GOT3 (cell line): ENCODE measurements at places on chromosomes 1 and 21.

GRCh38 chr21:42695697-42696380 is 42.4 kb downstream of the PDE9A start:
- no peak for DNase-seq

DNA sequence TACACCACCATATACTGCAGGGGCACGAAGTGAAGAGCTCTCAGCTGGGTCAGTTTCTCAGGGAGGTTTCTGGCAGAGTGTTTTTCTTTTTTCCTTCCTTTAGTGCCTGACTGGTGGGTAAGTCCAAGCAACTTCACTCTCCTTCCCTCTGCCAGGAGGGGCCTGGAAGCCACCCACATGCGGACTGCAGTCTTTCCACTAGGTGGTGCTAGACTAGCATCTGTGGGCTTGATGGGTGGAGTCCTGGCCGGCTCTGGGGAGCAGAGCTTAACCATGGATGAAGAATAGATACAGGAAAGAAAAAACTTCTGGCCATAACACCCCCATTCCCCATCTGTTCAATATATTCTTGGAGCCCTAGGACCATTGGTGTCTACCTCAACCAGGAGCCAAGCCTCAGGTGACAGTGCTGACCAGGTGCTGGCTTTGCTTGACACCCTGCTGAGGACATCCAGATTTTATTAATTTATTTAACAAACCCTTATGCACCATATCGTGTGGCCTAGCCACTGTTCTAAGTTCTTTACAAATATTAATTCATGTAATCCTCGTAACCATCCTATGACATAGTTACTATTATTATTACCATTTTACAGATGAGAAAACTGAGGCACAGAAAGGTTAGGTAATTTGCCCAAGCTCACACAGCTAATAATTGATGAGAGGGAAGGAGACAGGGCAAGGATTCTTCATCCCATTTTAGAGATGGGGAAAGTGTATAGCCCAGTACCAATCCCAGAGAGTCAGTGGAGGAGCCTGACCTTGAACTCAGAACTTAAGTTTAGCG is 126.7 kb upstream of the CSF3R start:
- no peak for DNase-seq

DNA sequence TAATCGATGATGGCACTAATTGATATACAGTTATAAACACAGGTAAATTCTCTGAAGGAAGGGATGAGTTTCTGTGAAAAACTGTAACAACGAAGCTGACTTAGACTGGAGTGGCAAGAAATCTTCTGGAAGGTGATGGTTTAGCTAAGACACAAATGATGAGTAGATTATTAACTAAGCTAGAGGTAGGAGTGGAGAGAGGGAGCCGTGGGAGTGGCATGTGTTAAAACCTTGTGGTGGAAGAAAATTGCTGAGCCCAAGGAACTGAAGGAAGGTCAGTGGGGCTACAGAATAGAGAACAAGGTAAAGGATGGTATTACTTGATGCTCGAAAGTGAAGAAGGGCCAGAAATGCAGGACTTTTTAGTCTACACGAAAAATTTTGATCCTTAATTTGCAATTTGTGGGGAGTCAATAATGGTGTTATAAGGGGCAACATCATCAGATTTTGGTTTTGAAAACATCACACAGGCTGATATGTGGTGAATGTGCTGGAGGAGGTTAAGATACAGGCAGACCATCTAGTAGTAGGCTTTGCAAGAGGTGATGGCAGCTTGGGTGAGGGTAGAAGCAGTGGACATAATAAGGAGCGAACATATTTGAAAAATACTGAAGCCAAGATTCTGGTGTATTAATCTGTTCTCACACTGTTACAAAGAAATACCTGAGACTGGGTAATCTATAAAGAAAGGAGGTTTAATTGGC is 93.8 kb downstream of the S1PR1 start:
- no peak for DNase-seq

- no peak for DNase-seq
These were observed 18.9 kb downstream of the FCRL2 start for GRCh38 chr1:157758018-157758417.

DNA sequence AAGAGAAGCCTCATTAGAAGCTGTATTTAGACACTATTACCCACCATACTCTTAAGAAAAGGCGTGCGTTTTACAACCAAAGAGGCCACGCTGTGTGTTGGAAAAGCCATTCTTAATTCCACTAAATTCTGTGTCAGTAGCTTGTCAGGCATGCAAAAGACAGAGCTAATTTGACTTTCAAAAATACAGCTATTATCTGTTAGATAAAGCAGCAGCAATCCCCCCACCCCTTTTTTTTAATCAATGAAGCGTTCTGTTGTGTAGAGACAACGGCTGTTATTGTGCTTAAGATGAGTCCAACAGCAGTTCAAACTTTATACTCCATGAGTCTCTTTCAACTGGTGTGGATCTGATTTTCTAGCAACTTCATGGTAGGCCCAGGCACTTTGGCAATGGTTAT is 43.5 kb downstream of the PLA2G4A start:
- DNase-seq: no peak

GRCh38 chr1:180609643-180610555 is 21.9 kb upstream of the XPR1 start:
- DNase-seq: no peak

DNA sequence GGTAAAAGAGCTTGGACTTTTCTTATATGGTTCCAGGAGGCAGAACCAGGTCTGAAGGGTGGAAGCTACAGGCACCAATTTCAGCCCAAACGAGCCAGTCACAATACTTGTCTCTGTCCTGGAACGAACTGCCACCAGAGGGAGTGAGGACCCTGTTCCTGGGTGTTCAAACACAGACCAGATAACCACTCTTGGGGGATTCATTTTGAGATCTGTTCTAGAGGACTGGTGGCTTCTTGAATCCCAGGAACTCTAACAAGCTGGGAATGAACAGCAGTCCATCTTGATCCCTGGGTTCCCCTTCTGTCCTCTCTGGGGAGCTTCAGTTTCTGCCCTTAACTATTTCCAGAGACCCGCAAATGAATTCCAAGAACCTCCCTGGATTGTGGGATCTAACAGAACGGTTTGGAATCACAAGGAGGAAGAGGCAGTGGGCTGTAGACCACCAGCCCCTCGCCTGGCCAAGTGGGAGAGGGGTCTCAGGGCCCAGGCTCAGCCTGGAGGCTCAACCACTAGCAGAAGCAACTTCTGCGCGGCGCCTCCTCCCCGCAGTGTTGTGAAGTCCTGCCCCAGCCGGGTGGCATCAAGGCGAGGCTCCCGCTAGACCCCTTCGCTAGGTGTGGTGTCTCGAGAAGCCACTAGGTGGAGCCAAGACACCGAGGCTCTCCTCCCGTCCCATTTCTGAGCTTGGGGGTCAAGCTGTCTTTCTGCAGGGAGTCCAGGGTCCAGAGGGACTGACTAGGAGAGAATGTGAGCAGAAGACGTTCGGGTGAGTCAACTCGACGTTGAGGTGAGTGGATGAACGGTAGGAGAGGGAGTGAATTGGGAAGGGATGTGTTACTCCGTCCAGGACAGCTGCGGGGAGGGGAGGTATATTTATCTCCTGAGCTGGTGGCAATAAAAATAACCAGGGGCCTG is 12.1 kb upstream of the NES start:
- DNase-seq: peak; percentile 63

- DNase-seq: no peak
These were observed 25.1 kb upstream of the B3GALT2 start for GRCh38 chr1:193211539-193211938.
